ENCODE measurements at places on chromosomes 5 and 9.
A peak's percentile ranks its signal among the peaks of the same experiment; 100 is the strongest.

DNA sequence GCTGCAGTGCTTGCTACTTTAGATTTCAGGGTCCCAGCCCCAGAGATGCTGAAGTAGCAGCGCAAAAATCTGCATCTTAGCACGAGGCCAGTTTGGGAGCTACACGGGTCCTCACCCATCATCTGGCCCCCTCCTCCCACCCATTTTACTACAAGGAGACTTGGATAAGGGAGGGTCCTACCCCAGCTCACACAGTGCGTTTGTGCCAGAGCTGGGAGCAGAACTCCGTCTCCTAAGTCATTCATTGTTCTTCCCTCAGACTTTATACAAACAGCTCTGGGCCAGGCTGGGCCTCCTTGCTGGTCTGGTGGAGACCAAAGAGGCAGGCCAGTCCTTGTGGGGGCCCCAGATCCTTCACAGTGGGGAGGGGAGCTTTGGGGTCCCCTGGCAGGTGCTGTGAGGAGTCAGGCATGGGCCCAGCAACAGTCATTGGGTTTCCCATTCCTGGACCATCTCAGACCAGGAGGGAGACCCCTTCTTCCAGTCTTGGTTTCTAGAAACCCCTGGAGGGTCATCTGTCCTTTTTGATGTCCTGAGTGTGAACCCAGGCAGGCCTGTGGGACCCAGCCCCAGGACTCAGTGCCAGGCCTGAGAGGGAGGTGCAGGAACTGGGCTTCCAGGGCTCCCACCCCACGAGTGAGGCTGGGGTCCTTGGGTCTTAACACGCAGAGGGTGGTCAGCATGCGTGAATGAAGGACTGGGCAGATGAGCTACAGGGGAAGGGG lies 2.3 kb upstream of the IL17B start:
- DNase-seq = no peak

DNA sequence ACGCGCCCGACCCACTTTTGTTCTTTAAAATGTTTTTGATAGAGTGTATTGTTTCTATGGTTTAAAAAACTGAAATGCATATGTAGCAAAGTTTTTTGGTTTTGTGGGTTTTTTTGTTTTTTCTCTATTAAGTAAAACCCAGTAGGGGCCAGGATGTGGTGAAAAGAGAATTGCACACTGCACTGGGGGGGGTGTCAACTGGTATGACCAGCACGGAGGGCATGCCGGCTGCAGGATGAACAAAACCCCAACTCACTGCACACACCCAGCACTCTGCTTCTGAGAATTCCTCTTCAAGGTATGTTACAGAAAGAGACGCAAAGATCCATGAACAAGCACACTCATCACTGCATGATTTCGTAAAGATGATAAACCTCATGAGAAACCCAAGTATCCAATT lies 75.0 kb downstream of the STK10 start:
- DNase-seq = peak; percentile 77

DNA sequence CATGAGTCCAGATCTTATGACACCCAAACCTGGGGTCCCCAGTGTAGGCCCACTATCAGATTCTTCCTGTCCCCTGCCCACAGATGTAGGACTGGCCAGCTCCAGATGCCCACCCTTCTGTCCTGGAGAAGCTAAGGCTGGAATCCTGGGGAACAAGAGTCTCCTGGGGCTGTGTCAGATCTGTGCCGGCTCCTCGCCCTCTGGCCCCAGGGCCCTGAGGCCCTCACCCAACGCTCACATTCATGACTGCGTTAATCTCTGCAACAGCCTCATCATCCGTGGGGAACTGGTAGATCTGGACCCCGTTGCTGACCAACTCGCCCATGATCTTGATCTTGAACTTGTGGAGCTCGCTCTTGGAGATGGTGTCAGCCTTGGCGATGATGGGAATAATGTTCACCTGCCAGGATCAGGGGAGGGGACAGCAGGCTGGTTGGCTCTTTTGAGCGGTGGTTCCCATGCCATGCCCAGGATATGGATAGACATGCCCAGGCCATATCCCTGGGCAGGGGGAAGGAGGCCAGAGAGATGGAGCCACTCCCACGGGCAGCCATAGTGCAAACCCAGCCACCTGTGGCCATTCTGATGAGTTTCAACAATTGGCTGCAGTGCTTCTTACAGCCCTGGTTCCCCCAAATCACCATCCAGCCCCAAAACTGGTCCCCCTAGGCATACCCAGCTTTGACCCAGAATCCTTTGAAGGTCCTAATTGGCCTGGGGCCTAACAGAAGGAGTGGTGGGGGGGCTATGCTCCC lies 14.6 kb downstream of the SEPTIN8 start:
- DNase-seq = no peak

DNA sequence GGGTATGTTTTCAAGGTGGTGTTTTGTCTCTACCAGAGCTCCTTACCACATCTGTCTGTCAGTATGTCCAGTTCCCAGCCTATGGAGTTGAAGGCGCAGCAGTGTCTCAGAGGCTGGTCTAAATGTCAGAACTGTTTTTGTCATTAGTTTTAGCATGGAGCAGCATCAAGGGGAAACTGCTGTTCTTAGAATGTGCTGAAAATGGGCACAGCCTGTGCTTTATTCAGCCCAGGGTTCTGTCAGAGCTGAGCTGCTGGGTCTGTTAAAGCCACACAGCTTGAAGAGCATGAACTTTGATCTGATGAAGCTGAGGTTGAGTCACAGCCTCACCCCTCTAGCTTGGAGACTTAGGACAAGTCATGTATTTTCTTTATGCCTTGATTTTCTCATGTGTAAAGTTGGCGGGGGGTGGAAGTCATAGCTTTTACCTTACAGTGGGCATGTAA lies 71.9 kb downstream of the RALGPS1 start:
- no peak for DNase-seq

DNA sequence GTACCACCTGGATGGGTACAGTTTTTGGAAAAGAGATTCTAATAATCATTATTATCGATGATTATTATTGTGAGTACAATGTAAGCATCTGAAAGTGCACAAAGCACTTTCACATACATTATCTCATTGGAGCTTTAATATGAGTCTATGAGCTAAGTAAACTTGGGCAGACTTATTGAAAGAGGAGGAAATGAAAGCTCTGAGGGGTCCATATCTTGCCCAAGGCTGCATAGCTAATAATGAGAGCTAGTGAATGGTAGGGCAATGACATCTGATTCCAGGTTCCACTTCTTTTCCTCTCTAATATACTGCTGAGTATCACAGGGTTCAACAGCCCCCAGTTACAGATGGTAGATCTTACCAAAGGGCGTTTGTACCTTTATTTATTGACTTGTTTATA lies 26.1 kb downstream of the TIMD4 start:
- DNase-seq = no peak

GRCh38 chr9:116942593-116943061 lies 255.5 kb downstream of the TRIM32 start:
- no peak for DNase-seq

GRCh38 chr9:97332993-97333392 lies 25.5 kb downstream of the CCDC180 start:
- DNase-seq = no peak

GRCh38 chr9:126151686-126152134 lies 174.9 kb upstream of the MVB12B start:
- DNase-seq = no peak

DNA sequence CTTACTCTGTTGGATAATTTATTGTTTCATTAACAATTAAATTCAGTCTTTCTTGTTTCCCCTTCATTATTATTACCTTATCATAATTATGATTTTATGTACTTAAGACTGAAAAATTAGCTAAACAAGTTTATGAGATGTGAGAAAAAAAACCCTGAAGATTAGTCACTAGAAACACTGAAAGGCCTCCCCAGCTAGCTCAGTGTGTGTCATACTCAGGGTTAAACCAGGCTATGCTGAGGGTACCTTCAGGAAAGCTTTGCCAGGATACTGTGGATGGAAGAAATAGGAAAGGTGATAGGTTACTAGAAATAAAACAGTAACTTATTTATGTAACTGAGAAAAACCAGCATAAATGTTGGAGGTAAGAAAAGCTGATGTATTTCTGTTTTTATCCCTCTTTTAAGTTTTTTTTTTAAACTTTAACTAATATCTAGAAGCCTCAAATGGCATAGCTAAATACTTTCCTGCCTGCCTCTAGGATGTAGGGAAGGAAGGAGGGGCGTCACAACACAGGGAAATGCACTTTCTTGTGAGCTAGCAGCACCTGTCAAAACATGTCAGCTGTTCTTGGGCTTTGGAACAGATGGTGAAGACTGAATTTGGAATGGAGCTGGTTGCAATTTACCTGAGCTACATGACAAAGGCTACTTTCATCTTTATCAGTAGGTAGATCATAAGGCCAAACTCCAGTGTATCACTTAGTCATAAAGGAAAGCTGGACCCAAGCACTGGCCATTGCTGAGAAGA lies 24.2 kb downstream of the NMRK1 start:
- DNase-seq = peak; percentile 14

DNA sequence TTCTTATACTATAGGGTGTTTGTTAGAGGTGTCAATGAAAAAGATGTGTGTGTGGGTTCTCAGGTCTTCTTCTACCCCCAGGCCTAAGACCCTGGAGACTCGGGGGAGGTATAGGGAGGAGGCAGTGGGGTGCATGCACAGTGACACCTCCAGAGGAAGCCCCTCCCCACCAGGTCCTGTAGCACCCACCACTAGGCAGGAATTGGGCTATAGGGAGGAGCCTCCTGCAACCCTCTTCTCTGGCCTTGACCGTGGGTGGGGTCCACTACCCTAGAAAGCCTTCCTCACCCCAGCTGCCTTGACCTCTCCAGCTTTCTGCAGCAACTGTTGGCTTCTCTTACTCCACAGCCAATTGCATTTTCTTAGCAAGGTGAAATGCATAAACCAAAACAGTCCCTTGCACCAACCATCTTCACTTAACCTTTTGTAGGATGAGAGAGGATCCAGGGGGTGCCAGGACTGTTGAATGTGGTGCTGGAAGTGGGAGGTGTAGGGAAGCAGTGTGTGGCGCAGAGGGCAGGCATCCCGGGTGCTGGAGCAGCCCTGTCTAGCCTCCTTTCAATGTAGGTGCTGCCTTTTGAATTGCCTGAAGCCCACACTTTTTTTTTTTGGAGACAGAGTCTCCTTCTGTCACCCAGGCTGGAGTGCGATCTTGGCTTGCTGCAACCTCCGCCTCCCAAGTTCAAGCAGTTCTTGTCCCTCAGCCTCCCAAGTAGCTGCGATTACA lies 128.5 kb downstream of the RGS3 start:
- no peak for DNase-seq

GRCh38 chr9:1554081-1555035 lies 460.8 kb upstream of the SMARCA2 start:
- no peak for DNase-seq

DNA sequence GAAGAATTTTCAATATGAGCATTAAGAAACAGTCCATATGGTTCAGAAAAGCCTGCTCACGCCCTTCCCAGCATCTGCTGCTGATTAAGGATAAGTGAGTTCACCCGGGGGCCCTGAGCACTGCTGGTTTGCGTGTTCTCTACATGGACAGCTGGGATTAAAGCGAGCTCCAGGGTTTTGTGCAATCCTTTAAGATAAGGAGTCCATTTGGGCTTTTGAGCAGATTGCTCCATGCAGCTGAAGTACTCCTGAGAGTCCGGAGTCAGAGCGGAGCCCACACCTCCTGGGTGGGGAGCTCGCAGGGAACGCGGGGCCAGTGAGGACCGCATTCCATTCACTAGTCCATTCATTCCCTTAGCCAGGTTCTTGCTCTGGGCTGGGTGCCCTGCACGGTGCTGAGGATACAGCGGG lies 149.3 kb upstream of the COL5A1 start:
- DNase-seq = peak; percentile 97

- DNase-seq = no peak
Observed at GRCh38 chr5:168372356-168372946, 81.0 kb downstream of the WWC1 start.

GRCh38 chr9:129900263-129901027 lies 65.2 kb downstream of the USP20 start:
- no peak for DNase-seq

GRCh38 chr5:150309101-150309885 lies 6.6 kb upstream of the ARSI start:
- no peak for DNase-seq

GRCh38 chr5:6733411-6734242 lies 20.4 kb downstream of the TENT4A start:
- peak; percentile 72 for DNase-seq

GRCh38 chr5:3351581-3352442 lies 243.8 kb upstream of the IRX1 start:
- DNase-seq = no peak

DNA sequence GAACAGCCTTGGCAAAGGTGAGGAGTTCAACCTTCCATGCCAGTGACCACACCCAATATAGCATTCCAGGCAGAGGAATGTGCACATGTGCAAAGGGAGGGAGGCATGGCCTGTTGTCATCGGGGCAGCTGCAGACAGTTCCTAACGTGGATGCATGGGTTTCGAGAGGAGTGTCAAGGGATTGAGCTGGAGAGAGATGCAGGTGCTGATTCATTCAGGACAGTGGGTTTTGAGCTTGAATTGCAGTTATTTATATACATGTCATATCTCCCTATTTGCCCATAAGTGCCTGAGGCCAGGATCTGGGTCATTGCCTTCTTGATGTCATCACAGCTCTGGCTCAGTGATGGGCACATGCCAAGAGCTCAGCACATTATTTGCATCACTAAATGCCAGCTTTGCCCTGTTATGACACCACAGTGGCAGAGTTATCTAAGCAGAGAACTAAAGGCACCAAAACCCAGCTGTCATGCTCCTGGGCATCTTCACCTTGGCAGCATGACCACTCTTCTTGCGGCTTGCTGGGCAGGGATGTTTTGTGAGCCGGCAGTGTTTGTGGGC lies 278.0 kb downstream of the NTRK2 start:
- DNase-seq = no peak

DNA sequence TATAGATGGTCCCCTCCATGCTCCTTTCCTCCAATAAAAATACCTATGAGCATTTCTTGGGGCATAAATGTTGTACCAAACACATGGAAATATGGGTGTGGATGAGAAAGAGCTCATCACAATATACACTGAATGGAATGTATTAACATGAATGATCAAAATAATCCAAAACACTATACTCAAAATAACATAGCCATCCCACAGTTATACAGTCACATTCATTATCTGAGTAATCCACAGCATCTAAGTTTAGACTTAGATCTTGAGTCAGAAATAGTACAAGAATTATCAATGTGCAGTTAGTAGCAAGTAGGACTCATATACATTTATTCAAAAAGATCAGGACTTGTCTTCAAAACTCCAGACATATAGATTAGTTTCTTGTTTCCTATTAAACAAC lies 175.2 kb upstream of the NREP start:
- DNase-seq = peak; percentile 45

DNA sequence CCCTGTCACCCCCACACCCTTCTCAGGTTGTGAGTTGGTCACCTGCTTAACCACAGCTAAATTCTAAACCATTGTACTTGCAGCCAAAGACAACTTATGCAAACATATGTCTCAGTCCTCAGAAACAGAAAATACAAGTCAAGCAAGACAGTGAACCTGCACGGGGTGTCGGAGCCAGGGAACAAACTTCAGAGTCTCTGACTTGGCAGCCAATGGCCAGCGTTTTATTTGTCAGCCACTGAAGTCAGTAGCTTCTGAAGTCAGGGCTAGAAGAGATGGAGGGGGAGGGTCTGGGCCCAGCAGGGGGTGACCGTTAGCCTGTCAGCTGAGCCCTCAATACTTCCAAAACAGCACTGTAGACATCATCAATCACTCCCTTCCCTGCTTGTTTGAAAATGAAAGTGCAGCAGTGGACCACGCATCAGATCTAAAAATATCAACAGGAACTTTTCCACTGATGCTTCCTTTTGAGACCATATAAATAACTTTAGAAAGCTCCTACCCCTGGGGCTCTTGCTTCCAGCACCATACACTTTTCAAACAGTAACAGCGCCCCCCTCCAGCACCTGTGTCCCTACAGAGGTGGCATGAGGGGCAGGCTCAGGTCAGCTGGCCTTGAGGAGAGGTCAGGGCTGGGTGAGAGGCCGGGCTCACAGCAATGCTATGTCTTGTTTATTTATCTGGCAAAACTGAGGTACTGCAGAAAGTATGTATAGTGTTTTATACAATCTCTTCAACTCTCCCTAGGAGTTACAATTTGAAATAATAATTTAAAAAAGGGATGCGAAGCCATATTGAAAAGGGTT lies 142.5 kb downstream of the ACER2 start:
- DNase-seq = peak; percentile 0

Measured in fibroblast of upper back skin (primary cell).